ENCODE measurements at places on chromosomes 5 and 9. TPM values are rescaled to one million over a fixed set of nuclear protein-coding genes. Genes with fewer than 3 reads are reported as not detected.

The LVRN gene
- 0.91 TPM for polyA plus RNA-seq

The LHX3 gene
- polyA plus RNA-seq: not detected

The PGM5 gene
- polyA plus RNA-seq: 3.7 TPM

The PIP5K1B gene
- 0.48 TPM for polyA plus RNA-seq

The TYRP1 gene
- 1.9 TPM for polyA plus RNA-seq

The MYORG gene
- polyA plus RNA-seq: 38.6 TPM

The MED10 gene
- polyA plus RNA-seq: 49.1 TPM

The OR1J2 gene
- polyA plus RNA-seq: not detected

The PCDHGB5 gene
- polyA plus RNA-seq: 1.4 TPM

The LHX2 gene
- not detected for polyA plus RNA-seq

The TMEM174 gene
- not detected for polyA plus RNA-seq

The STPG3 gene
- 0.08 TPM for polyA plus RNA-seq

- DNase-seq: no peak
Observed at GRCh38 chr9:86413971-86414880, 60.0 kb upstream of the TUT7 start.

DNA sequence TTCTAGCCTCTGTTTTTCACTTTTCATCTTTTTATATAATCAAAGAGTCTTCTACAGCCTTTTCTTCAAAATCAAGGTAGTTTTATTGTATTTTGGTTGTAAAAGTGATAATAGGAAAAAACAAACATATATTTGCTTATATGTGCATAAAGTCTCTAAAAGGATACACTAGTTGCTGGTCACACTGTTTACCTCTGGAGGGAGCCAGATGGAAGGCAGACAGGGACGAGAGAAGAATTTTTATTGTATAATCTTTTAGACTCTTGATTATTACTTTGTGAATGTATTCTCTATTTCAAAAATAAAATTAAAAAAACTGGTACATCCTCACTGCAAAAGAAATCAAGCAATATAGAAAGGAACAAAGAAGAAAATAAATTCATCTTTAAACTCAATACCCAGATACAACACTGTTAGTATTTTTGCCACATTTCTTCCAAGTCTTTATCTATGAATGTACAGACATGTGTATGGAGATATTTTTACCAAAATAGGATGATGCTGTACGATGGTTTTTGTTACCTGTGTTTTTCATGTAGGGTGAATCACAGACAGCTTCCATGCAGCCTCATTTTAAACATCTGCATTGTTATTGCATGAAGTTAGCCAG lies 6.1 kb upstream of the RNF183 start:
- no peak for DNase-seq

- no peak for DNase-seq
Observed at GRCh38 chr5:14685757-14686156, 21.2 kb downstream of the OTULIN start.

GRCh38 chr9:83523684-83524083 lies 14.5 kb downstream of the FRMD3 start:
- DNase-seq: no peak

GRCh38 chr9:136525841-136526499 lies 19.9 kb downstream of the NOTCH1 start:
- no peak for DNase-seq

GRCh38 chr9:117772960-117773359 lies 68.8 kb downstream of the TLR4 start:
- DNase-seq: peak; percentile 10

DNA sequence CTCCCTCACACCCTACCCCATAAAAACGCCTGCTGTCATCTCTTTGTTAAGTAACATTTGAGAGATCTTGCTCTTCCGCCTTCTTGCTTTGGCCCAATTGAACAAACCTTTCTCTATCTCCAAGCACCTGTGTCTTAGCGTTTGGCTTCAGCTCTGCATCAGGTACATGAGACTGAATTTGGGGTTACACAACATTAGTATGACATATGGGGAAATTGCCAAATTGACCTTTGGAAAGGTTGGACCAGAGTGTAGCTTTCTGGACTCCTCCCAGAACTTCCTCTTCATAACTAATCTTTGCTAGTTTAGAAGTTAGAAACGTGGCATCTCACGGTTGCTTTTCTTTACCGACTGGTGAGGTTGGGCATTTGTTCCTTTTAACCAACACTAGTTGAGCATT lies 3.5 kb upstream of the EXOSC3 start:
- no peak for DNase-seq

GRCh38 chr9:137237759-137238726 lies 3.0 kb upstream of the TUBB4B start:
- no peak for DNase-seq

DNA sequence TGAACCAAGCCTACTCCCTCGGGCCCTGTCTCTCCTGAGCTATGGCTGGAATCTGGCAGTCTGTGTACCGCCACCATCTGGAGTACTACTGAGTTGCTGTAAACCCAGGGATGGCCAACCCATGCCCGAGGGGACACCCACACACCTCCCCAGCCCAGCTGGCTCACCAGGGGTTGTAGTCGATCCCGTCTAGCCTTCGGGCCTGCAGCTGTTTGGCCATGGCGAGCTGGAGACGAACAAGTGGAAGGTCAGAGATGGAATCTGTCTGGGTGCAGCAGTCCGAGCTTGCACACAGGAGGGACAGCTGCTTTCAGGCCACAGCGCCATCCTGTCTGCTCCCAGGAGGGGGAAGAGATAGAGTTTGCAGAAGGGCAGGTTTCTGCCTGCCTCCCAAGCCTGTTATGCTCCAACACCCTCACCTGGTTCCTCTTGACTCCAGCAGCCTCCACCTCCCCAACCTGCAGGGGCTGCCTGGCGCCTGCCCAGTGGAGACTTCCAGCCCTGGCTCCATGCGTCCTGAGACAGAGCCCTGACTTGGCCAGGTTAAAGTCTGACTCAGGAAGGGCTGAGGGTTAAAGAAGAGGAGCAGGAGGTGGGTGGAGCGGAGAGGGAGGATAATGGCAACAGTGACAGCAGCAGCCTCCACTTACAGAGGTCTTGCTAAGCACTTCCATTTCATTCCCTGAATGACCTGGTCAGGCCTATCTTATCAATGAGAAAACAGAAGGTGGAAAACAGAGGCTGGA lies 15.8 kb upstream of the SPOUT1 start:
- peak; percentile 41 for DNase-seq

DNA sequence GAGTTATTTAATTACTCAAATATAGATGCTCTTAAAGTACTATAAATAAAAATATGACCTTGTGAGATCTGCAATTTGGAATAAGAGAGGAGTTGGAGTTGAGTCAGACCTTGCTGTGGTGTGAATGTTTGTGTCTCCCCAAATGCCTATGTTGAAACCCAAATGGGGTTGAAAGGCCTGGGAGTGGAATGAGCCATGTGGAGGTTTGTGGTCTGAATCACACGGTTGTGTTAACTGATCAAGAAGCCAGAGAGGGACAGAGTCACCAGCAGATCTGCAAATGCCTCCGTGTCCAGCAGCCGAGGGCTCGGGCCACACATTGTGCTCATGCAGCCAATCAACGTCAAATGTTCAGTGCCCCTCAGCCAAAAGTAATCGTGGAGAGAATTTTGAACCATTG lies 404.4 kb downstream of the ICE1 start:
- DNase-seq: no peak

GRCh38 chr9:83313781-83314180 lies 224.4 kb downstream of the FRMD3 start:
- no peak for DNase-seq

DNA sequence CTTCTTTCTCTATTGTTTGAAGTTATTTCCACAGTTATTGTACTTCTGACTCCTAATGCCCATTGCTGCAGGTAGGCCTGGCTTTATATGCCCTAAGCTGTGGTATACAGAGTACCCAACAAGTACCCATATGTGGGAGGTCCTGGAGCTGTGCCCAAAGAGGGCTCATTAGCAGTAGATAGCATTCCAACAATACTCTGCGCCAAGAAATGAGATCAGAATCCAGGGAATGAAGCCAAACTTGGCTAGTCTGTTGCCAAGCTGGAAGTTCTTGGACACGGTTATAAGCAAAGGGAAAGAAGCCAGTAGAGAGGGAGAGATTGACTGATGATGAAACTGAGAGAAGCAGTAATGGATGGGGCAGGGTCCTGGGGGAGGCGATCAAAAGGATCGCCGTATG lies 29.7 kb upstream of the FAM169A start:
- DNase-seq: no peak

DNA sequence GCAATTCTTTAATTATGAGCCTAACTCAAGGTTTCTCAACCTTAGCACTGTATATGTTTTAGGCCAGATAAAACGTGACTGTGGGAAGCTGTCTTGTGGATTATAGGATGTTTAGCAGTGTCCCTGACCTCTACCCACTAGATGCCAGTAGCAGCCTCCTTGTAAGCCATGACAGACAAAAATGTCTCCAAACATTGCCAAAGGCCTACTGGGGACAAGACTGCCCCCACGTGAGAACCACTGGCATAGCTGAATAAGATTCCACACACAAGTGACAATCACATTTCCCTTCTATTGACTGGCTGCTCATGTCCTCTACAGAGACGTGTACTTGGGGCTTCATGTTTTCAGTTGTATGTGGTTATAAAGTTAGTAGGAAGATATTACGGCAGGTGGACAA lies 55.4 kb downstream of the GOLM1 start:
- no peak for DNase-seq

- no peak for DNase-seq
Observed at GRCh38 chr5:96961053-96961452, 25.2 kb downstream of the LNPEP start.

All from psoas muscle (tissue), 8 donors.